ENCODE measurements at places on chromosomes 3 and 15.

DNA sequence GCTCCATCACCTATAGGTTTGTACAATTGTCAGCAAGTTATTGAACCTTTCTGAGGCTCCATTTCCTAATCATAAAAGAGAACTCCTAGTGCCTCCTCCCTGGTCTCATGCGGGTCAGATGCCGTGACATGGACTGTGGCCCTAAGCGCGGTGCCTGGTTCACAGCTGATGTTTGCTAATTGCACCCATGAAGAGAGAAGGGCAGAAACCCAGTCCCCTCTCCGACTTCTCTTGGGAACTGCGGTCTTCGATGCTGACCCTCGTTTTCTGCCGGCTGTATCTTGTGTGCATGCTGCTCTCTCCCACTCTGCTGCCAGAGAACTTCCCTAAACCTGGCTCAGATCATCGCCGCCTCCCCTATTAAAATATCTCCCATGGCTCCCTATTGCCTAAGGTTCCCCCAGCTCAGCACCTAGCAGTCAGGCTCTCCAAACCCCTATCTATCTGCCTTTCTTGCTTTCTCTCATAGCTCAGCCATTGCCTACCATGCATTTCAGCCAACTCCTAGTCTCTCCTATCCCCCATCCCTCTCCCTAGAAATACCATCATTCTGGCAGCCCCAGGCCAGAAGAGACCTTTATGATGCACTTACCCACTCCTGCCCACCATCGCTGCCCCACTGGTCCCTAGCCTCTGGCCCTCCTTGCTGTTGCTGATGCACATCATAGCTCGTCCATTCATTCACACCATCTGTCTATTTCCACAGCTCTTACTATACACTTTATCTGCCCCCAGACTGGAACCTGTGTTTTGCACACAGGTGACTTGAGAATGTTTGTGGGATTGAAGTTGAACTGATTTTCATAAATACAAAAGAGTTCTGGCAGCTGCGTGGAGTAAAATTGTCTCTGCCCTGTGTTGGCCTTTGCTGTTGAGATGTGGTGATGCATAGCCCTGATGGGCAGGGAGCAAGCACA, 6.6 kb downstream of the ISG20 start:
- H3K27ac ChIP-seq = no peak overlapping the region
- no peaks in the 10 kb centered on the region for H3K27me3 ChIP-seq
- H3K4me1 ChIP-seq = peaks cover 63% of the 10 kb centered on the region
- no peak overlapping the region for H3K4me3 ChIP-seq
- H3K36me3 ChIP-seq = peaks cover 32% of the 10 kb centered on the region

DNA sequence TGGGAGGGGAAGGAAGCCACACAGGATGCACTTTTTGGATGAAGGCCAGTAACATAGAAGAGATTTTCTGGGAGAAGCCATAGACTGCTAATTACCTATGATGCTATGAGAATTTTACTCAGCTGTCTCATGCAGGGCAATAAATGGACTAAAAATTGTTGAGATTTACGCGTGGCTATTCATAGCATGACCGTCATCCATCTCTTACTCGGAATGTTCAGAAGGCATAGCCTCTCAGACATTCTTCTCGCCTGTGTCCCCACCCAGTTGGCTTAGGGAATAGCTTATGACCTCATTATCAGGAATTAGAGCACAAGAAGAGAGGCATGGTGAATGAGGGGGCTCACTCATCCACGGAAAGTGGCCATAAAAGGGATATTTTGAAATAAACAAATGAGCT, 107.9 kb upstream of the ATP10A start:
- no peak for DNase-seq
- H3K4me1 ChIP-seq = no peaks in the 10 kb centered on the region
- no peak overlapping the region for H3K27ac ChIP-seq

DNA sequence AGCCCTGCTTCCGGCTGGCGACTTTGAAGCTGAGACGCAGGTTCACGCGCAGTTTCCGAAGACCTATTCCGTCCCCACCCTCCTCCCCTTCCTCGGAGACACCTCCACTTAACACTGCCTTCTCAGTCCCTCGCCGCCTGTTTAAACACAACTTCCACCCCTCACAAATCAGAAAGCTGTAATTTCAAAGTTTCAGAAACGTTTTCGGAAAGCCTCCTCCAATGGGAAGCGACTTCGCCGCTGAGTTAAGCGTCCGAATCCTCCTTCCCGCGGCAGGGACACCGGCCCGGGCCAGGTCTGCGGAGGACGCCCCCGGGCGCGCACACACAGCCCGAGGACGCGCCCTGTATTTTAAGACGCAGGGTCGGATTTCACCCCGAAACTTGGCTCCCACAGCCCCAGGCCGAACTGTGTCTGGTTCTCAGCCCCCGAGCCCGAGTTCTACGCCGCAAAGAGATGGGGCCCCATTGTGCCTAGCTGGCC, 559 bp upstream of the LRRN1 start:
- no peak for DNase-seq

GRCh38 chr3:172915911-172916514, 165.5 kb downstream of the ECT2 start:
- no peaks in the 10 kb centered on the region for H3K27me3 ChIP-seq
- H3K4me1 ChIP-seq = no peaks in the 10 kb centered on the region
- H3K27ac ChIP-seq = no peak overlapping the region
- no peak overlapping the region for H3K4me3 ChIP-seq
